ENCODE measurements at places on chromosomes 12 and 14. TPM values are rescaled to one million over a fixed set of nuclear protein-coding genes. Genes with fewer than 3 reads are reported as not detected.

- peaks cover 17% of the 10 kb centered on the region for H3K4me1 ChIP-seq
- H3K36me3 ChIP-seq: no peaks in the 10 kb centered on the region
- DNase-seq: no peak
- H3K4me3 ChIP-seq: no peak overlapping the region
- no peak overlapping the region for H3K27ac ChIP-seq
- H3K27me3 ChIP-seq: no peaks in the 10 kb centered on the region
Measured at GRCh38 chr14:68328509-68328908, 464.4 kb downstream of the ZFP36L1 start.

Gene SLC25A47
- total RNA-seq: not detected

Gene KRT3
- total RNA-seq: not detected

DNA sequence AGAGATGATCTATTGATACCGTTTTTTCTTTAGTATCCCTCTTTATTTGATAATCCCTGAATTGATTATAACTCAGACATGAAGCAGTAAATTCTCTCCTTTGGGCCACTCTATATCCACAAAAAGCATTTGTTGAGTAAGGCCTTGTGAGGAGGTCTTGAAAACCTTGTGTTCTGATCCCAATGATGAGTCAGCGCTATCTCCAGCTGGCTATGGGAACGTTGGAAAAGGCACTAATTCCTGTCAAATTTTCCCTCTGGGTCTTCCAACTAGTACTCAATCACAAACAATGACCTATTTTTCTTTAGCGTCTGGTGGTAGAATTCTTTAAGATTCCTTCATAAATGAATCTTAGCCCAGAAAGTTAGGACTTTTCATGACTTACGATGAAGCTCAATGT is 168.4 kb upstream of the LRIG3 start:
- DNase-seq: no peak
- no peak overlapping the region for H3K27ac ChIP-seq
- H3K4me3 ChIP-seq: no peak overlapping the region
- no peaks in the 10 kb centered on the region for H3K27me3 ChIP-seq

GRCh38 chr12:110012659-110013058 is 13.4 kb downstream of the ANKRD13A start:
- H3K4me1 ChIP-seq: no peaks in the 10 kb centered on the region
- no peak overlapping the region for H3K27ac ChIP-seq
- no peak overlapping the region for H3K4me3 ChIP-seq
- DNase-seq: no peak

- no peak overlapping the region for H3K4me3 ChIP-seq
- H3K27ac ChIP-seq: no peak overlapping the region
- no peak for DNase-seq
- no peaks in the 10 kb centered on the region for H3K4me1 ChIP-seq
Measured at GRCh38 chr12:110885152-110885840, 35.1 kb downstream of the MYL2 start.

Gene PTPRO
- 1.1 TPM for total RNA-seq

DNA sequence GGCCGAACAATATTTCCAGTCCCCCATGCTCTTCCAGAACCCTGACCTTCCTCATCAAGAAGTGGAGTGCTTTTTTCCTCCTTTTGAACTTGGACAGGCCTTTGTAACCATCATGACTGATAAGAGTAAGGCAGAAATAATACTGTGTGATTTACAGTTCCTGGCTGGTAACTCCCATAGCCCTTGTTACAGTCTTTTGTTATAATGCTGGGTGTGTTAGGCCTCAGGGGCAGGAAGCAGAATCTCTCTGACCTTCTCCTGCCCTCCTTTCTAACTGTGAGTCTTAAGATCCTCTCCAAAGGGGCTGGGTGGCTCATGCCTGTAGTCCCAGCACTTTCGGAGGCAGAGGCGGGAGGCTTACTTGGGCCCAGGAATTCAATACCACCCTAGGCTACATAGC is 59.5 kb downstream of the BCAT1 start:
- DNase-seq: no peak
- no peak overlapping the region for H3K4me3 ChIP-seq
- no peaks in the 10 kb centered on the region for H3K4me1 ChIP-seq

Gene EXOC3L4
- 1.8 TPM for total RNA-seq

Gene ARHGAP9
- total RNA-seq: 4.4 TPM

Gene CRIP1
- 20.2 TPM for total RNA-seq

Gene KRT72
- total RNA-seq: not detected

DNA sequence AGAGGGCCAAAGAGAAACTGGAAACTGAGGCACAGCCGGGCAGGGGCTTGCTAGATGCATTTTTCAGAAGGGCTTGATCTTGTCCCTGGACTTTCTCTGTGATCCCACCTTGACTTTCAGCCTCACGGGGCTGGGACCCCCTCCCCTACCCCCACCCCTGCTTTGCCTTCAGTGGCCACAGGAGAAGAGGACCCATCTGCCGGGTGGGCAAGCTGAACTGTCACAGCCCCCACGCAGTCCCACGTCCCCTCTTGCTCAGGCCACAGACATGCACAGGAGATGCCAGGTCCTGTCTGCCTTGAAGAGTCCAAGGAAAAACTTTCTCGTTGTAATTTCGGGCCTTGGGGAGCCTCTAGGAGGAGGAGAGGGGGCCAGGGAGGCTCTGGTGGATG is 158.9 kb downstream of the KIF26A start:
- H3K4me3 ChIP-seq: no peak overlapping the region
- H3K4me1 ChIP-seq: no peaks in the 10 kb centered on the region
- no peaks in the 10 kb centered on the region for H3K36me3 ChIP-seq

Gene MARK3
- 72.7 TPM for total RNA-seq
